ENCODE measurements at places on chromosomes 5 and 9.
A peak's percentile ranks its signal among the peaks of the same experiment; 100 is the strongest.

GRCh38 chr5:174300118-174300940, 254.8 kb downstream of the NSG2 start:
- DNase-seq = no peak

- DNase-seq = no peak
Observed at GRCh38 chr5:16924206-16924605, 11.9 kb downstream of the MYO10 start.

GRCh38 chr9:4137681-4138099, 162.2 kb downstream of the GLIS3 start:
- DNase-seq = peak; percentile 59

GRCh38 chr9:136931611-136932130, 12.9 kb downstream of the FBXW5 start:
- DNase-seq = no peak

- DNase-seq = no peak
Observed at GRCh38 chr5:56515011-56515410, 281.9 kb upstream of the ANKRD55 start.

GRCh38 chr5:168288349-168289245, 2.8 kb upstream of the WWC1 start:
- no peak for DNase-seq

DNA sequence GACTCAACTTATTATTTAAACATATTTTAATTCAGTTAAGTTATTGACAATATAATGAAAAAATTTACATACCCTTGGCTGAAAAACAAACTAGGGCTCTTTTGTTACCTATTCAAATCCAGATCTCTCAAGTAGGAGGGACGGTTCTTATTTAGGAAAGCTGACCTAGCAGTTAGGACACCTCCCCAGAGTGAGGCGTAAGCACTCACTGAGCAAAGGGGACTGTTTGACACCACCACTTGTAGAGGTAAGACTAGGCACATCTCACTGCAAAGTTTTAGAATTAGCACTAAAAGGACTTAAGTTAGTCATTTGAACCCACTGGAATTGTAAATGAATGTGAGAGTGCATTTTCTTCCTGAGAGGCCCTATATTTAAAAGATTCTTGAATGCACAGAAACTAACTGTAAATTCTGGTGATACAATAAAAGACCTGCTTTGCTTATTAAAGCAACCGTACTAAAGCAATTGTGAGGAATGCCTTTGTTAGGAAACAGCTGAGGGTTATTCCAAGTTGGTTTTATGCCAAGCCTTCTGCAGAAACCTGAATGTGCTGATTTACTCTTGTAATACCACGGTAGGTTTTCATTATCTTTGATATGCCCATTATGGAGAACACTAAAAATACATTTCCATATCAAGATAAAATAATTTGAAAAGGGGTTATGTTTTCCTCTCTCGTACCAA, 16.2 kb downstream of the HACD4 start:
- no peak for DNase-seq

DNA sequence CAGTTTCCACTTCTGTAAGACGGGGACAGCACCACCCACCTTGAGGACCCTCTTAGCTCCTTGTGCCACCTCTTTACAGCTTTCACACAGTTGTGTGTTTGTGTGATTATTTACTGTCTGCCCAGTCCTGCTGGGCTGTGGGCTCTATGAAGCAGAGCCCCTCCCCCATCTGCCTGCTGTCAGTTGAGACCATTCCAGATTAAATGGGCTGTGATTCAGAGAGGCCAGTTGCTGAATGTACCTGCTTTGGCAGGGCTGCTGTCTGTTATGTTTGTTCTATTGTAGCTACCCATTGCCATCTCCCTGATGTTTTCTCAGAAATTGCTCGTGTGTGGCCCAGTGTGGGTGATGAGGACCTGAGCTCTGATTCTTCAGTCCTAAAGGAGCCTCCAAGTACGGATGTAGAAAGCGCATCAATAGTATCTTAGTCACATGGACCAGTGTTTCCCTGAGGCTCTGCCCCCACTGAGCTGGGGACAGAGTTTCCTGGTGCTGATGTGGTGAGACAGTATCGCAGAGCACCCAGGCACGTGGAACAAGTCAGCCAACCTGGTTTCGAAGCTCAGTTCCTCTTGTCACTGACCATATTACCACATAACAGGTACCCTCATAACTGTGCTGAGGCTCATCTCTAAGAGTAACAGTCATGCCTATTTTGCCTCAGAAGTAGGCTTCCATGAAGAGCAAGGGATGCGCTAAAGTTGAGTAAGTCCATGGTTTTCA, 3.7 kb downstream of the ANGPTL2 start:
- DNase-seq = no peak

- DNase-seq = no peak
Observed at GRCh38 chr5:107370396-107370968, 300.3 kb downstream of the EFNA5 start.

- DNase-seq = no peak
Observed at GRCh38 chr9:81379655-81380054, 309.7 kb downstream of the TLE1 start.

- DNase-seq = no peak
Observed at GRCh38 chr9:114048533-114049415, 29.3 kb downstream of the AMBP start.

DNA sequence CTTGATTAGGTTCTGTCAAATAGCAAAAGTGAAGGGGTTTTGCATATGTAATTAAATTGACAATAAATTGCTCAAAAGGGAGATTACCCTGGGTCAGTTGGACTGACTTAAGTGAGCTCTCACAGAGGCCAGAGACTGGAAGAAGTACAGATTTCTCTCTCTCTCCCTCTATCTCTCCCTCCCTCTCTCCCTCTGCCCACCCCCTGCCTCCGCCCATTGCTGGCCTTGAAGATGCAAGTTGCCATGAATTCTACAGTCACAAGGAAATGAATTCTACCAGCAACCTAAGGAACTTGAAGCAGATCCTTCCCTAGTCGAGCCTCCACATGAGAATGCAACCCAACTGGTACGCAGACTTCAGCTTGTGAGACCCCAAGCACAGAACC, 119.2 kb downstream of the LPAR1 start:
- DNase-seq = no peak

DNA sequence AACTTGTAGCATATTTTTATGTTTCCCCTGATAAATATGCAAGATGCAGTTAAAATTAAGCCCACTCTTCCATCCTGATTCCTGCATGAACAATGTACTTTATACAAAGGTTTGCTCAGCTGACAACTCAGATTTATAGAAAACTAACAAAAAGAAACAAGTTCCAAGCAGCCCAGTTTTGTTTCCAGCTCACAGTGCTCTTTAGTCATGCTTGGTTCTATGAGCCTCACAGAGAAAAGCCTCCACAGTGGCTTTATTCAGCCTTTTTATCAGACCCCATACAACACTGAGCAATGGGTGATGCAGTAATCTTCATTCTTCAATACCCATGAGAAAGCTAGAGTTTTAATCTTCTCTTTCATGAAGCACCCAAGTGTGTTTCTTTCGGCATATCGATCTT, 329.6 kb downstream of the SLCO4C1 start:
- no peak for DNase-seq

GRCh38 chr5:45410304-45410995, 285.7 kb downstream of the HCN1 start:
- DNase-seq = no peak

- no peak for DNase-seq
Observed at GRCh38 chr5:111385051-111385450, 127.3 kb downstream of the STARD4 start.

DNA sequence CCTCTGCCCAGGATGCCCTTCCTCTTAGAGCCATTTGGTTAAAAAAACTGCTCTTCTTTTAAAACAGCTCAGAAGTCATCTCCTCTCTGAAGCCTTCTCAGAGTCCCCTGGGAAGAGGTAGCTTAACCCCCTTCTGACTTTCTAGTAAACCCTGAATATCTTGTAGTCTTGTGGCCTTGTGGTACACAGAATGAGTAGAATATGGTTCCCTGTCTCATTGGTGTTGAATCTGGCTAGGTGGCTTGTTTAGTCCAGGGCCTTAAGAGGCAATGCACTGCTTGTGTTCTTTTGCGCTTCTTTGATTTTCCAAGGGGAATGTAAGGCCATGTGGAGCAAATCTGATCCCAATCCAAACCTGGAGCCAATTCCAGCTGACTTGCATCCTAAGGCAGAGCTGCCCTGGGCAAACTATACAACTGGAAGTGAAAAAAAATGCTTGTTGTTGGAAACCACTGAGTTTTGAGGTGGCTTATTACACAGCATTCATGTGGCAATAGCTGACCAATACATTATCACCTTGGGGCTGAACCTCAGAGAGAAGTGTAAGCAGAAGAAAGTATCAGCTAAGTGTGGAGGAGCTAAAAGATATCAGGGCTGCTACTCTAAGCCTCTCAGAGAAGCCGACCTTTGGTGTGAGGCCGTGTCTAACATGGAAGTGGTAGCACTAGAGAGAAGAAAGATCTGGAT, 31.0 kb downstream of the ALG2 start:
- DNase-seq = no peak

DNA sequence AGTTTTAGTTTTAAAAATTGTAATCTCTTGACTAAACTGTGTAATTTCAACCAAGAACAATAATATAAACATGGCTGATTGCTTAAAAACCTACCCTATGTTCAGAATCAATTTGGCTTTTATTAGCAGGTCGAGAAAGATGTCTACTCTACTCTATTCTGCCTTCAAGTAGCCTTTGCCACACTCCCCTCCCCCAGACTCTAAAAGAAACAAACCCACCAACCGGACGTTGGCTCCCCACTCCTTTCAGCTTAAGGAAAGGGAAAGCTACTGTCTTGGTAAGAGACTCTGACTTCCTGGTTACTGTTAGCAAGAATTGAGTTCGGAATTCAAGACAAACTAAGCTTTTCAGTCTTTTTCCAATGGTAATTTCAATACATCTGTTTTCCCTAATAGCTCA, 46.7 kb downstream of the TNFAIP8 start:
- DNase-seq = no peak

DNA sequence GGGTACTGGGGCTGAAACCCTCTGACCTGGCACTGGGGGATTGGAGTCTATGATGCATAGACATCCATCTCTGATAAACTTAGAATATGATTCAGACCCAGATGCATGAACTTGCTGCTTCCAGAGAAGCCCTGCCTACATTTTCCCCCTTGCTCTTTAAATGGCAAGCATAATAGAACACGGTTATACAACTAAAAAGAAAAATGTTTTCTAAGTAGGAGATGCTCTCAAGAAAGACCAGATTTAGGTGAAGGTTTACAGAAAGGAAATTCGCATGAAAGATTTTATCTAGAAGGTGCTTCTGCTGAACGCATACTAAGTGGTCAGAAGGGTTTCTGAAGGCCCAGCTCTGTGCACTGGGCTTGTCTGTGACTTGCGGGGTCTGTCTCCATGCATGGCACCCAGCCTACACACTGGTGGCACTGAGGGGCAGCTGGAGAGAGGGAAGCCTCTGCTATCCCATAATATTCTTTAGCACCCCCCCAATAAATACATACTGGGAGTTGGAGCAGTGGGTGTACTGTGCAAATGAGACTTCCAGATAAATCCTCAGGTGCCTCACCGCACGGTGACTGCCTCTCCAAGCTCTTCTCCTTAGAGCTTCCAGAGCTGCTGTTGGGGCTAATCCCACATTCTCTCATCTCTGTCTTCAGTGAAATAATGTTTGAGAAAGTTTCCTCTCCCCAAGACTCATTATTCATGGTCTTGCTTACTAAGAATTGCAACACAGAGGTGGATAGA, 114.6 kb downstream of the FSTL4 start:
- DNase-seq = no peak

- peak; percentile 64 for DNase-seq
Observed at GRCh38 chr9:22079873-22080341, 70.8 kb upstream of the CDKN2B start.

DNA sequence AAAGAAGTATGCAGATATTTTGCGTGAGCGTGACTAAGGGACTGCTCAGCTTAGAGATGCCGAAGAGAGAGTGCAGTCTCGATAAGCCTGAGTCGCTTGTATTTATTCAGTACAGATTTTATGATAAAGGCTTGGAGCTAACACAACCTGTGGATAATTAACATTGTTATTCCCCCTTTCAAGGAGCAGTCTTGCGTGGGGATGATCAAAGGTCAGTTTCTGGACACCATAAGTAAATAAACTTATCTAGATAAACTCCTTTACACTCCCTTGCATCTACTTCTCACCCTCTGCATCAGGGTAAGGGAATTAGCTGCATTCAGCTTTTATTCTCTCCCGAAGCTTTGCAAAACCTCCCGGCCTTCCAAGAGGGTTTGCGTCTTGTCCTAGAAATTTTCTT, 357.8 kb upstream of the ST8SIA4 start:
- DNase-seq = no peak

DNA sequence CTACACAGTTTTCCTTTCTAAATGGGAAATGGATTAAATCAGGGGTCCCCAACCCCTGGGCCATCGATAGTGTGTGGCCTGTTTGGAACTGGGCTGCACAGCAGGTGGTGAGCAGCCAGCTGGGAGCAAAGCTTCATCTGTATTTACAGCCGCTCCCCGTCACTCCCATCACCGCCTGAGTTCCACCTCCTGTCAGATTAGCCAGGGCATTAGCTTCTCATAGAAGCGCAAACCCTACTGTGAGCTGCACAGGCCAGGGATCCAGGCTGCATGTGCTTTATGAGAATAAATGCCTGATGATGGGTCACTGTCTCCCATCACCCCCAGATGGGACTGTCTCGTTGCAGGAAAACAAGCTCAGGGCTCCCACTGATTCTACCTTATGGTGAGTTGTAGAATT, 41.2 kb upstream of the FLT4 start:
- DNase-seq = no peak

- DNase-seq = no peak
Observed at GRCh38 chr5:116842514-116842961, 267.9 kb upstream of the SEMA6A start.

GRCh38 chr9:117214416-117214815, 200.4 kb downstream of the ASTN2 start:
- no peak for DNase-seq

DNA sequence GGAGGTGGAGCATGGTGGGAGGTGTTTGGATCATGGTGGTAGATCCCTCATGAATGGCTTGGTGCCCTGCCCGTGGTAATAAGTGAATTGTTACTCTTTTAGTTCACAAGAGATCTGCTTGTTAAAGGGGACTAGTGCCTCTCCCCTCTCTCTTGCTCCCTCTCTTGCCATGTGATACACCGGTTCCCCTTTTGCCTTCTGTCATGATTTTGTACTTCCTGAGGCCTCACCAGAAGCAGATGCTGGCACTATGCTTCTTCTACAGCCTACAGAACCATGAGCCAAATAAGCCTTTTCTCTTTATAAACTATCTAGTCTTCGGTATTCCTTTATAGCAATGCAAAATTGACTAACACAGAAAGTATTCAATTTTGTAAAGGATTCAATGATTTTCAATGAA, 817.1 kb downstream of the TLR4 start:
- DNase-seq = no peak

GRCh38 chr9:135297456-135298075, 182.0 kb upstream of the PPP1R26 start:
- no peak for DNase-seq

- no peak for DNase-seq
Observed at GRCh38 chr5:83472508-83473345, 1.2 kb downstream of the VCAN start.

All from GM04503 (cell line).